ENCODE measurements at places on chromosomes 12 and 14. TPM values are rescaled to one million over a fixed set of nuclear protein-coding genes. Genes with fewer than 3 reads are reported as not detected.

The GLI1 gene
- 1.6 TPM for total RNA-seq

The DLK1 gene
- total RNA-seq, result 1.4 TPM

The BBS10 gene
- total RNA-seq, result 35.5 TPM

The HOXC13 gene
- total RNA-seq, result not detected

The KRAS gene
- total RNA-seq, result 73.4 TPM

The LMBR1L gene
- 77.3 TPM for total RNA-seq

The NEUROD4 gene
- total RNA-seq, result 0.23 TPM

The CD27 gene
- total RNA-seq, result 0.46 TPM

The TMEM30B gene
- 0.23 TPM for total RNA-seq

The P2RX7 gene
- total RNA-seq, result 5.1 TPM

The MSI1 gene
- 10.1 TPM for total RNA-seq

The TDRD9 gene
- total RNA-seq, result 4.4 TPM

The FSCB gene
- total RNA-seq, result not detected

The IL26 gene
- total RNA-seq, result not detected

The IL23A gene
- total RNA-seq, result 0.92 TPM

The TMEM260 gene
- 25.6 TPM for total RNA-seq
